Stimulated activated naive CD4-positive, alpha-beta T cell (primary cell): ENCODE measurements at places on chromosomes 16 and 17.

DNA sequence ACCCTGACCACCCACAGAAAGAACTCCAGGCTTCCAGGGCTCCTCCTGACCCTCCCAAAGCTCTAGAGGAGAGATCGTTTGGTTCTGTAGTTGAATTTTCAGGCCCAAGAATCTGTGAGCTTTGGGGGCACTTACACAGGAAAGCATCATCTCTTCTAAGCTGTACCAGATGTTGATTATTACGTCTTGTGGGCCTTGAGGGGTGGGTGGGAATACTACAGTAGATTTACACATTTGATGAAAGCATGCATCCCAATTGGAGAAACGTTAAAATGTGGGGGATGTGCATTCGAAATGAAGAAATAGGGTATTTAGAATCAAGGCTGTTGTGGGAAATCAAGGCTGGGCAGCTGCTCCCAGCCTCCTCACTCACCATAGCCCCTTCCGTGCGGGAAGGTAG is 61.9 kb downstream of the MGAT5B start:
- no peak for DNase-seq

GRCh38 chr16:78306361-78306760 is 206.9 kb downstream of the WWOX start:
- DNase-seq, result no peak

DNA sequence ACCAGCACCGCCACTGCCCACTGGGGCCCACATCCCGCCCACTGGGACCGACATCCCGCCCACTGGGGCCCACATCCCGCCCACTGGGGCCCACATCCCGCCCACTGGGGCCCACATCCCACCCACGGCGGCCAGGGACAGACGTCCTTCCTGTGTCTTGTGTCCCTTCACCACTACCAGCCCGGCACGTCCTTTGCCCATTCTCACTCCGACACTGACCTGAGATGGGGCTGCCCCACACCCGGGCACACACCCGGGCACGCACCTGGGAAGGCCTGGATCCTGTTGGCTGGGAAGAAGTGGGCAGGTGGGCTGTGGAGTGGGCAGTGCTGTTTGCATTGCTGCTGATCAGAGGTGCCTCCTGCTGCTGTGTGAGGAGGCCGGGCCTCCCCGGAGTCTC is 28.4 kb upstream of the GNG13 start:
- no peak for DNase-seq

- no peak for DNase-seq
Measured at GRCh38 chr16:83772806-83773205, 35.0 kb upstream of the HSBP1 start.

DNA sequence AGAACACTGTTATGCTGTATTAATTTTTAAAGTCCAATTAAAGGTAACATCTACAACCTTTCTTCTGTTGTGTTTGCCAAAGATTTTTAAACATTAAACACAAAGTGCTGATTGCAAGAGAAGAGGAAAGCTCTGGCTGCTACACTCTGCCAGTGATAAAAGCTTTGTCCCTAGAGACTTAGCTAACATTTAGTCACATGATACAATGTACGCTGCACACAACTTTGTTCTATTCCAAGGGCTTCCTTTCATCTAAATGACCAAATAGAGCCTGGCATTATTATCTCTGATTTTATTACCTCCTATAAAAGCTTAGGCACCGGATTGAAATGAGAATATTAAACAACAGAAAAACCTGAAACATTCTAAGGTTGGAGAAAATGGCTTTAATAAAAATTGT is 388.7 kb upstream of the PMFBP1 start:
- DNase-seq, result no peak

DNA sequence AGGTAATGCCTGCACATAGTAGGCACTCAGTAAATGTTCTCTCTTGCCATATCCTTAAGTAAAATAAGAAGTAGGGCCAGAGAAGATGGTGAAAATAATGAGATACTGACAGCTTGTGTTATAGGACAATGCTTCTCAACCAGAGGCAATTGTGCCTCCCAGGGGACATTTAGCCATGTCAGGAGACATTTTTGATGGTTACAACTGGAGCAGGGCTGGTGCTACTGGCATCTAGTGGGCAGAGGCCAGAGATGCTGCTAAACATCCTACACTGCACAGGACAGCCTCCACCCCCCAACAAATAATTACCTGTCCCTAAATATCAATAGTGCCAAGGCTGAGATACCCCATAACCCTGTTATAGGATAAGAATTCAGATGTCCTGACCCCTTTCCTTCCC is 1.7 kb downstream of the RAD51D start:
- no peak for DNase-seq

GRCh38 chr17:39194089-39194984 is 3.1 kb downstream of the CACNB1 start:
- no peak for DNase-seq

GRCh38 chr17:13114601-13115031 is 96.8 kb upstream of the ELAC2 start:
- DNase-seq, result no peak

DNA sequence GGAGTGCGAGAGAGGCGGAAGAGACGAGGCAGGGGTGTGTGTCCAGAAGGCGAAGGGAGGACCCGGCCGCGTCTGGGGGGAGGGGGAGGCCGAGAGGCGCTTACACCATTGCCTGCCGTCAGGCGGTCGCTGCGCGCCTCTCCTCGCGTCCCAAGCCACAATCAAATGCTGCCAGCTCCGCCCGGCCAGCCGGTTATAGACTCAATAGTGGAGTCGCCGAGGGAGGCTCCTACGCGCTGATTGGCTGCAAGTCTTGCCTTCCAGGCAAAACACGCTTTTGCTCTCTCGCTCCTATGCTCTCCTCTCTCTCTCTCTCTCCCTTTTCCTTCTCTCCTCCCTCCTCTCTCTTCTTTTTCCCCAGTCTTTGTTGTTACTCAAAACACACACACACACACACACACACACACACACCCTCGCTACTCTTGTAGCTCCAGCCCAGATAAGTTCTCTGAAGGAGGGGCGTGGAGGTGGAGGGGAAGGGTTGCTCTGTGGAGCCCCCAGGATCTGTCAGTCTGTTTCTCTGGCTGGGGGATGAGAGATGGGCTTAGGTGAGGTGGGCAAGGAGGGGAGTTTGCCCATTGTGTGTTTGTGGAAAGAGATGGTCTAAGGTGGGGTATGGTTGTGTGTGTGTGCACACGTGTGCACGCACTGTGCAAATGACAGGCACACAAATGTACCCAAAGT is at the start of gene DLX3:
Gene DLX3, minus strand, starts transcription at position 170 of the 684 bp plus-strand sequence. CDS start 226 bp downstream, outside the sequence.
- no peak for DNase-seq

DNA sequence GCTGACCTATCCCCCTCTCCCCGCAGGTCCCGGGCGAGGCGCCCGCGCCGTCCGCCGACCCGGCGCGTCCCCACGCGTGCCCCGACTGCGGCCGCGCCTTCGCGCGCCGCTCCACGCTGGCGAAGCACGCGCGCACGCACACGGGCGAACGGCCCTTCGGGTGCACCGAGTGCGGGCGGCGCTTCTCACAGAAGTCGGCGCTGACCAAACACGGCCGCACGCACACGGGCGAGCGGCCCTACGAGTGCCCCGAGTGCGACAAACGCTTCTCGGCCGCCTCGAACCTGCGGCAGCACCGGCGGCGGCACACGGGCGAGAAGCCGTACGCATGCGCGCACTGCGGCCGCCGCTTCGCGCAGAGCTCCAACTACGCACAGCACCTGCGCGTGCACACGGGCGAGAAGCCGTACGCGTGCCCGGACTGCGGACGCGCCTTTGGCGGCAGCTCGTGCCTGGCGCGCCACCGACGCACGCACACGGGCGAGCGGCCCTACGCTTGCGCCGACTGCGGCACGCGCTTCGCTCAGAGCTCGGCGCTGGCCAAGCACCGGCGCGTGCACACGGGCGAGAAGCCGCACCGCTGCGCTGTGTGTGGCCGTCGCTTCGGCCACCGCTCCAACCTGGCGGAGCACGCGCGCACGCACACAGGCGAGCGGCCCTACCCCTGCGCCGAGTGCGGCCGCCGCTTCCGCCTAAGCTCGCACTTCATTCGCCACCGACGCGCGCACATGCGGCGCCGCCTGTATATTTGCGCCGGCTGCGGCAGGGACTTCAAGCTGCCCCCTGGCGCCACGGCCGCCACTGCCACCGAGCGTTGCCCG is 10.3 kb downstream of the ZNF771 start:
- peak; percentile 91 for DNase-seq

DNA sequence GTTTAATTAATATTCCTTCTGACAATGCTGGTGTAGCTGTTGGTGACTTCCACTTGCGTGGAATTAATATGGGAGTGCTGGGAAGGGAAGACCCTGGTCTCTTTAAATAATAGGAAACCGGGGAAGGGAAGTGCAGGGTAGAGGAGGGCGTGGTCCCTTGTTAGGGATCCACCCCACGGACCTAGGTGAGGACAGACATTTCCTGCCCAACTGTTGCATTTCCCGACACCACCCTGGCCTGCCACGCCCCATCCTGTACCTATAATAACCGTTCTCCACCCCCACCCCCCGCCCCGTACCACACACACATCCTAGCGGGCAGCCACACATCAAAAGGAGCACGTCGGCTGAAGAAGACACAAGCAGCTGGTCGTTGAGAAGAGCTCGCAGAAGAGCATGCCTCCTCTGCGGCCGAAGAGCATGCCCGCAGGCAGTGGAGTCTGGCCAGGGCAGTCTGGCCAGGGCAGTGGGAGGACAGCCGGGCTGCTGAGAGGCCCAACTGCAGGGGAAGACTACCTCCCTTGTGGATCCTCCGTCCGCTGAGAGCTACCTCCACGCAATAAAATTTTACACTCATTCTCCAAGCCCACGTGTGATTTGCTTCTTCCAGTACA is 36.8 kb upstream of the MMD start:
- no peak for DNase-seq

- DNase-seq, result no peak
Measured at GRCh38 chr16:22386976-22387375, 12.6 kb upstream of the CDR2 start.

DNA sequence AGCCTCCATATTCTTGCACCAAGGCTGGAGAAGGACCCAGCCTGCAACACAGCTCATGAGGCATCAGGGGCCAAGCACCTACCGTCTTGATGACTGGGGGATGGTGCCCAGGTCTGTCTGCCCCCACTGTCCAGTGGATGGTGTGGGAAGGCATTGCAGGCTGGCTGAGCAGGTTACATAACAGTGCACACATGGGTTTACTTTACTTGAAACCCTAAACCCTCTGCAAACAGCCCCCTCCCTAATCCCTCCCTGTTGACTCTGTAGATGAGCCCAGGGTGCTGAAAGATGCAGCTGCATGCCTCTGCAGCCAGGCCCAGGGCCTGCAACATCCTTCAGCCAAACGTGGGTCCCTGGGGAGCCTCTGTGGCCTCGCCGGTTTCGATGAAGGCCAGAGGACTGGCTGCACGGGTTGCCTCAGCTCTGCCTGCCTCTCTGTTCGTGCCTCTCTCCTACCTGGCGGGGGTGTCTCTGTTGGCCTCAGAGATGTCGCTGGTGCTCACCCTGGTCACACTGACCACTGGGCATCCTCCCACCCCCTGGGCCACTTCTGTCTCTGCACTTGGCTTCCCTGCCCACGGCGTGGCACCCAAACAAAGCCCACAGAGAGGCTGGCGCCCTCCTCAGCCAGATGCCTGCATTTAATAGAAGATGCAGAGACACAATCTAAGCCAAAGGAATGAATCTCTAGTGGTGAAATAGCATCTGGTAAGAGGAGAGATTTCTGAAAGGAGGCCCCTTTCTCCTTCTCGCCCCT is 95.1 kb downstream of the METRNL start:
- no peak for DNase-seq

GRCh38 chr17:75570034-75570676 is 17.4 kb upstream of the MYO15B start:
- DNase-seq, result no peak

GRCh38 chr16:65739518-65739917 is 617.7 kb upstream of the CDH11 start:
- no peak for DNase-seq

DNA sequence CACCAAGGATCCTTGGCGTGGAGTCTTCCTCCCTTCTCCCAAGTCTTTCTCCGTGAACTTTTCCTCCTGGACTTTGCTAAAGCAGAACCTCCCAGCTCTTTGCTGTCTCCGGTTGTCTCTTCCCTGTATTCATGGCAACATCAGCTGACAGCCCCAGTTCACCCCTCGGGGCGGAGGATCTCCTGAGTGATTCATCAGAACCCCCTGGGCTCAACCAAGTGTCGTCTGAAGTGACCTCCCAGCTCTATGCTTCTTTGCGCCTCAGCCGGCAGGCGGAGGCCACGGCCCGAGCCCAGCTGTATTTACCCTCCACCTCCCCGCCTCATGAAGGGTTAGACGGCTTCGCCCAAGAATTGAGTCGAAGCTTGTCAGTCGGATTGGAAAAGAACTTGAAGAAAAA is 943 bp downstream of the CNTROB start:
- DNase-seq, result no peak

DNA sequence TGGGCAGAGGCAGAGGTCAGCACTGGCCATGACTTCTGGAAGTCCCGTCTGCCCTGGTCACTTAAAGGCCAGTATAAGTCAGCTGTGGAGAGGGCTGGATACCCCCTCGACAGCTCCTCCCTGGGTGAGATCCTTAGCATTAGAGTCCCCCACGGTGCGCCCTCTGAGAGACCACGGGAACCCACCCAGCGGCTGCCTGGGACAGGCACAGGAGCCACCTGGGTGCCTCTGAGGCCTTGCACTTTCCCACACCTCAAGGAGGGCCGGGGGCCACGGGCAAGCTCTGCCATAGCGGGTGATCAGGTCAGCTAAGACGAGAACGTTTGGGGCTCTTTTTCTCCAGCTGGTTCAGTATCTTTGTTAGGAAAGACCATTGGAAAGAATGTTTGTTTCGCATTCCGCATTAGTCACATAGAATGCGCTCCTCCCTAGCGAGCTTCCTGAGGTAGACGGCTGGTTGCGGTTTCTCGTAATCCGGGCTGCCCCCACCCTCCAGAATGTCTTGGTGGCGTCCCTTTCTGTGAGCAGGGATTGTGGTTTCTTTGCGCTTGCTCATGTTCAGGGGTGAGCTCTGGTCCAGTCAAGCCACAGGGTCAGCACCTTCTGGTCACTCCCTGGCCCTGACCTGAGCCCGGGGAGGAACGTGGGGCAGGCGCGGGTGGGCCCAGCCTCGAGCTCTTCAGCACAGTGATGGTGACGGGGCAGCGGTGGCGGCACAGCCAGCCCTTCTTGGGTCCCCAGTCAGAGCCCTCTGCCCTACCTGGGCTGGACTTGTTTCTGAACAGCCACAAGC is 25.2 kb downstream of the NME3 start:
- DNase-seq, result no peak

DNA sequence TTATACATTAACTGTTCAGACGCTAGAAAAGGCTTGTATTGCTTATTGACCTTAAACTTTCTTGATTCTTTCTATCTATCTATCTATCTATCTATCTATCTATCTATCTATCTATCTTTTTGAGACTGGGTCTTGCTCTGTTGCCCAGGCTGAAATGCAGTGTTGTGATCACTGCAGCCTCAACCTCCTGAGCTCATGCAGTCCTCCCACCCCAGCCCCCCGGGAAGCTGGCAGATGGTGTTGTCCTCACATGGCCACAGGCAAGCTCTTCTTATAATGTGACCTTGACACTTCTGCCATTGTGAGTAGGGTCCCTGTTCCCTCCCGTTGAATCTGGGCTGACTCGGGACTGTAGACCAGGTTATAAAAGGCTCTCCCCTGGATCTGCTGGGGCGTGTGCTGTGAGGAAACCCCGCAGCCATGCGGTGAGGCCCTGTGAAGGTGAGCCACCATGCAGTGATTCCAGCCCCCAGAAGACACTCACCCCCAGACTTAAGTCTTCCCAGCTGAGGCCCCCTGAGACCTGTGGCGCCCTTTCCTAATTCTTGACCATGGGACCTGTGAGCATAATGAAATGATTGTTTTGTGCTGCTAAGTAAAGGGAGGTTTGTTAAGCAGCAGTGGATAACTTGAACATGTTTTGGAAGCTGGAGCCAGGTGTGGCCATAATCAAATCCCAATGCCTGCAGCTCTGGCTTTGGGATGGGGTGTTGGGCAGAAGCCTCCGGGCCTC is 54.3 kb downstream of the RPTOR start:
- DNase-seq, result no peak

- no peak for DNase-seq
Measured at GRCh38 chr16:19994466-19995170, 79.1 kb downstream of the GPR139 start.
